ENCODE measurements at places on chromosomes 4 and X.

- no peak for DNase-seq
These were observed 90.2 kb downstream of the ADGRG4 start for GRCh38 chrX:136390921-136391320.

DNA sequence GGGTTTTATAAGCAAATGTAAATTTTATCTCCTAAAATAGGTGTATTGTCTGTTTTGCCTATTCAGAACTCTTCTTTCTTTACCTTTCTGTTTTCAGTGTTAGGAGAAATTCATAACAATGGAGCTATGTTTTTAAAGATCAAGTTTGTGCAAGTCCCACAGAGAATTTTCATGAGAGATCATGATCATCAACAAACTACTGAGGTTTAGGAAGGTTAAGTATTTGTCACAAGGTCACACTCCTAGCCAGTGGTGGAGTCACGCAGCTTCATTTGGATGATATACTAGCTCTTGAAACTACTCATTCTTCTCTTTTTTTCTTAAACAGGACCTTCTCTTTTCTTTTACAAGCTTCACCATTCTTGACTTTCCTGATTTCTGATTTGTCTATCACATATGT, 892.6 kb upstream of the FRG1 start:
- no peak for DNase-seq

DNA sequence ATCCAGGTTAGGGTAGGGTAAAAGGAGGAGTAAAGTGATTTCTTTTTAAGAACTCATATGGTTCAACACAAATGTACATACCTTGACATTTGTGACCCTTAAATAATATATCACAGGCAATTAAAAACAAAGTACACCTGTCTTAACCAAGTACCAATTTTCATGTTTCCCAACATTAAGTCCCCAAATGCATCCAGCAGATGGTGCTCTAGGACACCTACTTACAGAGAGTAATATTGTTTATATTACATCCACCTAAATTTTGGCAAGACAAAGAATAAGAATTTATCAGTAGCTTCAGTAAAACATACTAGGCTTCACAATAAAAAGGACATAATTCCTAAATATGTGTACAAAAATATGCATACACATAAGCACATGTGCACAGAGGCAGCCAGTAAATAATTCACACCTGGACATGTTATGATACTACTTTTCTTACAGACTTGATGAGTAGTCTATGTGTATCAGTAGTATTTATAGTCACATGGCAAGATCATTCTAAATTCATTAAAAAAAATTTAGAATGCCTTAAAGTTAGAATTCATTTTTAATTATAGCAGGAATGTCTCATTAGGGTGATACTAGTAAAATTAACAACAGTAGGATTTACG, 219.7 kb downstream of the DCLK2 start:
- DNase-seq = no peak

- DNase-seq = no peak
These were observed 71.7 kb downstream of the FANCB start for GRCh38 chrX:14801136-14801535.

GRCh38 chr4:62523256-62523655, 1323.1 kb downstream of the ADGRL3 start:
- DNase-seq = no peak

DNA sequence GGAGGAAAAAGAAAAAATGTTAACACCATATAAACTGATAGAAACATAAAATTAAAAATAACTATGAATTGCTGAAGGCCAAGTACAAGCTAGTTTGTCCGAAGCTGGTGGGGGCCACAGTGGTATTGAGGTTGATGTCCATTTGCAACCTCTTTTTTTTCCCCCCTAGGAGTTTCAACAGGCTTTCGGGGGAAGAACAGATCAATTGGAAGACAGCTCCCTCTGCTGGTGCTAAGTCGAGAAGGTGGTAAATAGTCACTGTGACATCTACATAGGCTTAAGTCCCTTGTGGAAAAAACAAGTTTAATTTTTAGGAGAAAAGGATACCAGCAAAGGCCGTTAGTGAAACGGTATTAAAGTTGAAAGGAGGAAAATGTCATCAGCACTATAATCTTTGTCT, 115.7 kb upstream of the ZXDA start:
- DNase-seq = no peak

- no peak for DNase-seq
These were observed 588.3 kb upstream of the DIPK2B start for GRCh38 chrX:45788941-45789348.

DNA sequence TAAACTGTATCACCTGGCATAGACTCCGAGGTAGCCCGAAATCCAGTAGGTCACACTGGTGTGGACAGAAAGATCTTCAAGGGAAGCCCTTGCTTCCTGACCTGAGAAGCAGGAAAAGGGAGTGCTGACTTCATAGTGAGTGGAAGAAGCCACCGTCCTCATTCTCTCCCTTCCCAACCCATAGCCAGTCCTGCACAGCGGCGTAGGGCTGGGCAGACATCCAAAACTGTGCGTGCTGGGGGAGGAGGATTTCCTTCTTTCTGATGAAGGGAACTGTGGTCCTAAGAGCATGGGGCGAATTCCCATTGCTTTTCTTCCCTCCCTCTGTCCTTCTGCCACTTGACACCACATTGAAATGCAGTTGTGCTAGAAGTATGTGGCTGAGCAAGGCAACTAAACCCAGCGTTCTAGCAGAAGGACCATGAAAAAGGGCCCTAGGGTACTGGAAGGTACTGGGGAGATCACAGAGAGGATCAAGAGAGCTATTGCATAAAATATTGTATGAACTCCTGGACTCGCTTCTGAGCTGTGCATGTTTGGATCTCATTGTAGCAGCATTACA, 66.9 kb downstream of the STOX2 start:
- DNase-seq = no peak

GRCh38 chr4:101050088-101050836, 297.1 kb downstream of the PPP3CA start:
- DNase-seq = no peak
